NCI-H1105 (cell line): ENCODE measurements at places on chromosomes 13 and 19.
A peak's percentile ranks its signal among the peaks of the same experiment; 100 is the strongest.

DNA sequence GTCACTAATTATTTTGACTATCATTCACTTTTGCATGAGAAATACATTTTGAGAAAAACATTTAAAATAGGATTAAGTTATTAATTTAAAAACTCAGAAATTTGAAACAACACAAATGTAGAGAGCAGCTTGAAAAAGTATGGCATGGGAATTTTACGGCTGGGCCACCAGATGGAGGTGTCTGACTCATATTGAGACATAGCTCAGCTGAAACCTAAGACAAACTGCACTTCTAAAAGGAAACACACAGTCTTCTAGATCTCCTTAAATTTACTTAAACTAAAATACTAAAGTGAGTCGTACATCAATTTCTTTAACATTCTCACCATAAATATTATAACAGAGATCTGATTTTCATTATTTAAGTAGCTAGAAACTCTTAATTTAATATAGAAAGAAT lies 41.9 kb upstream of the POSTN start:
- no peak for DNase-seq

- no peak for DNase-seq
Measured at GRCh38 chr19:18274219-18274780, at the start of gene IQCN. Gene IQCN (minus strand): TSS chr19:18274452. CDS start chr19:18269478, 4,974 bp downstream.

DNA sequence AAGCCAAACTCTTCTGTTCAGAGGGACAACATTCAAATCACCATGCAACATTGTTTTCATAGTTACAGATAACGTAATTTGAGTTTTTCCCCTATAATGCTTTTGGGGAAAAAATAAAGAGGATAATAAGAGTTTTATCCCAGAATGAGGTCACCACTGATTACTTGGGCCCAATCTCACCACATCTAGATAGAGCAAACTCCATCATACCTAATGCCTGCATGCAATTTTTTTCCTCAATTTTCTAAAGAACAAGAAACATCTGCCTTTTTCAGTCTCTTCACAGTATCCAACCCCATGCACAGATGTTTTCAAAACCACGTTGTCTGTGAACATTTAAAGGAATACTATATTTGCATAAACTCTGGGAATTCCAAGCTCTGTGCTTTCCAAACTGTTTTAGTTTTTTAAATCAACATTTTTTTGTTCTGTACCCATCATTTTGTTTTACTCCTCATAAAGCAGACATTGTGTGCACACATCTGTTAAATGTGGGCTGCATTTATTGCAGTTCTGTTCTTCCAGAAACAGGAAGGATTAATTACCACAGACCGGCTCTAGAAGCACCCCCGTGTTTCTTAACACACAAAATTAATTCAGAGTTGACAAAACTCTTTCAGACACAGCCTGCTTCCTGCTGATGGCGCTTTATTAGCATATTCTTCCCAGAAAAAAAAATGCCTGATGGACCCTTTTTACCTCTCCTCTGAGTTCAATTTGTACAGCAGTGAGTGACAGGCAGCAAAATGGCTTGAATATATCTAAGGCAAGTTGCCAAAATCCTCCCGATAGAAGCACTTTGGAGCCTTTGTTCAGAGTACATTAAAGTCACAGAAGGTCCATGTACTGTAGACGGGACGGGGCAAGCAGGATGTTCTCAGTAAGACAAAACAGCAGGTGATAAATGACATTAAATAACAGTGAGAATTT lies 1171.9 kb downstream of the EFNB2 start:
- DNase-seq: peak; percentile 93

DNA sequence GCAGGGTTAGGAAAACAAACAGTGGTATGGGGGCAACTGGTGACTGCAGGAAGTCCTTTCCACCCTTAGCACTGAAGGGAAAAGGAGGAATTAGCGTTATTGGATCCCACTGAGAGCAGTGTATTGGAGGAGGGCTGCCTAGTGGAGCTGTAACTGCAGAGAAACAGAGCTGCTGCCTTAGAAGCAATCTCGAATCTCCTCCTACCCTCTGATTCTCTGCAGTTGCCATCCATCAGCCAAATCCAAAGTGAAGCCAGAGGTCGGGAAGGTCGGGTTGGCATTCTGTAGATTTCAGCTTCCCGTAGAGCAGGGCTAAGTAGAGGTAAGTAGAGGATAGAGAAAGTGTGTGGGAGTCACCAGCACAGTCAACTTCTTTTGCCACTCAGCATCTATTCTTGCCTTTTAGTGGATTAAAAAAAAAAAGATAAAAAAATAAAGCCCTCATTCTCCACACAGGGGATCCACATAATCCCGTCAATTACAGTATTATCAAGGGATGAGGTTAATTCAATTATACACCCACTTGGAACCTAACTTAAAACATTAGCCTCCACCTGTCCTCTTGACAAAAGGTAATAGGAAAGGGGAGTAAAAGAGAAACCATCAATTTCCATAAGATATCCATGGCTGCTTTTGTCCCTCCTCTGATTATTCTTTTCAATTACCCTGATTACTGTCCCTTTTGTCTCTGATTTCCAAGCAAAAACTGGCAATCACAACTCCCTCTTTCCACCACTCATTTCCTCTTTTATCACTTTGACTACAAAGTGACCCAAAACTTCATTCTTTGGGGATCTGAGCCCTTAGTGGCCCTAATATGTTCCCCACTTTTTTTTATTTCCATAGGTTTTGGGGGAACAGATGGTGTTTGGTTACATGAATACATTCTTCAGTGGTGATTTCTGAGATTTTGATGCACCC lies 234.7 kb downstream of the RBM26 start:
- no peak for DNase-seq

DNA sequence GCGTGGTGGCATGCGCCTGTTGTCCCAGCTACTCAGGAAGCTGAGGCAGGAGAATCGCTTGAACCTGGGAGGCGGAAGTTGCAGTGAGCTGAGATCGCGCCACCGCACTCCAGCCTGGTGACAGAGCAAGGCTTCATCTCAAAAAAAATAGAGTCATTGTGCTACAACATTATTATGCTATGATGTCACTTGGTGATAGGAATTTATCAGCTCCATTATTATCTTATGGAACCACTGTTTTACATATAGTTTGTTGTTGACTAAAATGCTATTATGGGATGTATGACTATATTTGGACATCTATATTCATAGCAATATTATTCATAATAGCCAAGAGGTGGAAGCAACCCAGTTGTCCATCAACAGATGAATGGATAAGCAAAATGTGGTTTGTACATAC lies 26.4 kb upstream of the SLC7A1 start:
- DNase-seq: no peak

GRCh38 chr19:37551129-37551993 lies 43.2 kb downstream of the ZNF571 start:
- no peak for DNase-seq

GRCh38 chr13:109281903-109282635 lies 504.3 kb downstream of the IRS2 start:
- no peak for DNase-seq

DNA sequence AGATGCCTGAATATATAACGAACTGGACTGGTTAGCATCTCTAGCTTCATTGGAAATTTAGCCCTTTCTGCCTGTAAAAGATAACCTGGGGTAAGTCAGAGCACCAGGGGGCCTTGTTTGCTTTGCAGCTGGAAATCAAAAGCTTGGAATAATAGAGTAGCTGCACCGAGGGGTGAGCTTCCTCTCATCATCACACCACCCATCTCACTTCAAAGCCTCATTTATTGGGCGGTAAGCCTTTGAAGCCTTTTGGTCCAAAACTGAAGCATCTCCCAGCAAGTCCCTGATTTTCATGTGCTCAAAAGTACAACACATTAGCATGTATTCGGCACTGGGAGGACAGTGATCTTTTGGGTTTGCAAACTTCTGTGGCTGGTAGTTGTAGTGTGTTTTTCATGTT lies 405.1 kb downstream of the FOXO1 start:
- DNase-seq: no peak

DNA sequence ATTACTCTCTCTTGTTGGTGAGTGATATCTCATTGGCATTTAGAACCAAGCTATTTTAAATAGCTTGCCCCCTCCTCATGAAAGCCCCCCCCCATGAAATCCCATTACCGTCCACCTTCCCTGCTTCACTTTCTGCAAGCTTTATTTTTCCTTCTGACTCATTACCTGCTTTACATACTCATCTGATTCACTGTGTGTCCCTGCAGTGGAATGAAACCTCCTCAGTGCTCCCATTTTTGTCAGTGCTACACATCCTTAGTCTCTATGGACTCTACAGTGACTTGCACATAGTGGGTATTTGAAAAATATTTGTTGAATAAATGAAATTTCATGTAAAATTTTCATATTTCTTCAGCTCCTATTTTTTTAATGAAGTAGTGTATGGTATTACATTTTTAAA lies 62.3 kb downstream of the DOCK9 start:
- no peak for DNase-seq

DNA sequence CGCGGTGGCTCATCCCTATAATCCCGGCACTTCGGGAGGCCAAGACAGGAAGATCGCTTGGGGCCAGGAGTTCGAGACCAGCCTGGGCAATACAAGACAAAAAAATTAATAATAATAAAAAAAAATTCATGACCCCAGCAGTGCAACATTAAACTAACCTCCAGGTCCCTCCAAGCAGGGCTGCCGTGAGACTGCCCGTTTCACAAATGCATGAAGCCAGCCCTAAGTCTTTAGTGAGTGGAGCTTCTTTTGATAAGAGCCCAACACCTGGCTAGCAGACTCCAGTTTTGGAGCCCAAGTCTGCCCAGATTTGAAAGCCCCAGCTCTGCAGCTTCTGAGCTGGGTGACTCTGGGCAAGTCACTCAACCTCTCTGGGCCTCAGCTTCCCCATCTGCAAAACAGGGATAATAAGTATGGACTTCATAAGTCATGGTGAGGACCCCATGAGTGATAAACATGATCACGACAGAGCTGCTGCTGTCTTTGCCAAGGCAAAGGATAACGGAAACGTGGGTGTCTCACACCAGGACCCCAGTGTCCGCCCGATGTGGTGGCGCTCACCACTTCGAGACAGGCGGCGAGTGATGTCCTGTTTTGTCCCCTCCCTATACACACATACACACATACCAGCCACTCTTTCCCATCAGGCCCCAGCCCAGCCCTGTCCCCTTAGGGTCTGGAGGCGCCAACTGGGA lies 38.4 kb upstream of the NANOS3 start:
- DNase-seq: no peak

DNA sequence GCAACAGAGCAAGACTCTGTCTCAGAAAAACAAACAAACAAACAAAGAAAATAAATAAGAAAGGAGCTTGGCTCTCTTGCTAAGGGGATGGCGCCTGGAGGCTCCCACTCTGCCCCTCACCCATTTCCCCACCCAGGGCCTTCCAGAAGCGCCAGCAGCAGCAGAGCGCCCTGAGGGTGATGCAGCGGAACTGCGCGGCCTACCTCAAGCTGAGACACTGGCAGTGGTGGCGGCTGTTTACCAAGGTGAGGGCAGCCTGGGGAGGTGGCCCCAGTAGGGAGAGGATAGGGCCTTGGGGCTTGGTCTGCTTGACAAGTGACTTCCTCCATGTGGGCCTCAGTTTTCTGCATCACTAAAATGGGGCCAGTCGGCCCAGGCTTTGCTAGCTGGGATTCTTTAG lies 59.8 kb downstream of the MYH14 start:
- DNase-seq: no peak

DNA sequence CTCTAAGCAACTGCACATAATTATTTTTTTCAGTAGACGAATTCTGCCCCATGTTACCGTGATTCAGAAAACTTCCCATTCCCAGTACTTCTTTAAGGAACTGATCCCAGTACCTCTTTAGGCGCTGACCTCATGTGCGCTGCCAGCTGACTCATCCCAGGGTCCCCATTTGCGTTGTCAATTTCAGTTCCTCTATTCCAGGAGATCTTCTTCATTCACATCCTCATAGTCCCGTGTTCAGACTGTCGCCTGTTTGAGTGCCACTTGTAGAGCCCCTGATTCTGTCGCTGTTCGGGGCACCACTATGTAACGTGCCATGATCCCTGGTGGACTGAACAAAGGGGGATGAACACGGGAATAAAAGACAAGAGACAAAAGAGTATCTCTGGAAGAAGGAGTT lies 16.4 kb downstream of the FPR3 start:
- no peak for DNase-seq

GRCh38 chr19:14580623-14581237 lies 2.2 kb upstream of the CLEC17A start:
- DNase-seq: no peak

GRCh38 chr19:33938821-33939220 lies 142.2 kb downstream of the KCTD15 start:
- no peak for DNase-seq

DNA sequence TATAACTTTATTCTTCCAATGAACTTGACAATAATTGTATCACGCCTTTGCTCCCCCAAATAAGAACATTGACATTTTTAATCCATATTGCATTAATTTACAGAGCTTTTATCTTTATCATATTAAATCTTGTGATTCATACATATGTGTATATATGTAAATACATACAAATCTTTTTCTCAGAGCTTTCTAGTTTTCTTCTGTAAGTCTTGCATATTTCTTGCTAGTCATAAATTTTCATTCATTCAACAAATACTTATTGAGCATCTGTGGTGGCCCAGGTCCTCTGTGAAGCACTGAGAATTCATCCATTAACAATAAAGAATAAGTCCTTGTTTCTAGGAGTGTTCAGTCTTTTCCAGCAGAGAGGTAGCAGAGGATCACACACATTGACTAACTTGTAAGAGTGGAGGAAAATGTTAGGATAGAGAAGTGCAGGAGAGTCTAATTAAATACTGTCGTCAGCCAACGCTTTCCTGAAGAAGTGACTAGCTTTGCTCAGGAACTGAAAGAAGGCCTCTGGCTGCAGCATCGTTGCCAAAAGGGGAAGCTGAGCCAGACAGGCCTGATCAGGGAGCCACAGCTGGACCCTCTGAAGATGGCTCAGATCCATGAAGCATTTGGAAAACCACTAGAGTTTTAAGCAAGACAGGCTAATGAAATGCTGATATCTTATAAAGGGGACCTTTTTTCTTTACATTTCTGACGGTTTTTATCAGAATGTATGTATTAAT lies 38.6 kb upstream of the LAMP1 start:
- DNase-seq: no peak

GRCh38 chr19:38464421-38465082 lies 31.1 kb downstream of the RYR1 start:
- no peak for DNase-seq

- DNase-seq: peak; percentile 52
Measured at GRCh38 chr13:29925457-29926097, 75.2 kb upstream of the UBL3 start.

DNA sequence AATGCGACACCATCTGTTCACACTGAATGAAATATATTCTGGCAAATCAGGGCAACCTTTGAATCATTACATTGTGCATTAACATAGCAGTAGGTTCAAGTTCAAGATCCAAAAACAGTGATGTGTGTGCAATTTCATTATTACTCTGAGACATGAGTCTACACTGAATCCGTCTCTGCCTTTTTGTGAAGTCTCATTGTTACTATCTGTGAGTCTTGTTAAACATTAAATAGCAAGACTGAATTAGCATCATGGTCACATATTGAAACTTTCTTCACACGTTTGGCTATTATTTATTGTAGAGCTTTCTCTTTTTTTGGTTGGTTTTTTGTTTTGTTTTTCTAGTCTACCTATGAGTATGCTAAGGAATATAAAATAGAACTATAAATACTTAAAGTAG lies 117.1 kb upstream of the SLITRK5 start:
- DNase-seq: no peak

DNA sequence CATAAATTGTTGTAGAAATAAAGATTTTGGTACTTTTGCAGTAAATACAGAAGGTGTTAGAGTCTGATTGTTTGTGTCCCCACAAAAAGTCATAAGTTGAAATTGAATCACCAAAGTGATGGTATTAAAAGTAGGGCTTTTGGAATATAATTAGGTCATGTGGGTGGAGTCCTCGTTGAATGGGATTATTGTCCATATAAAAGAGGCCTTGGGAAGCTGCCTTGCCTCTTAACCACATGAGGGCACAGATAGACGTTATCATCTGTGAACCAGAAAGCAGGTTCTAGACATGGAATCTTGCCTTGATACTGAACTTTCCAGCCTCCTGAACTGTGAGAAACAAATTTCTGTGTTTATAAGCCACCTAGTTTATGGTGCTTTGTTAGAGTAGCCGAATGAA lies 186.8 kb downstream of the PRR20E start:
- no peak for DNase-seq
